ENCODE measurements at places on chromosomes 3 and 15.

- DNase-seq = no peak
These were observed 156.3 kb downstream of the KBTBD8 start for GRCh38 chr3:67154429-67154828.

DNA sequence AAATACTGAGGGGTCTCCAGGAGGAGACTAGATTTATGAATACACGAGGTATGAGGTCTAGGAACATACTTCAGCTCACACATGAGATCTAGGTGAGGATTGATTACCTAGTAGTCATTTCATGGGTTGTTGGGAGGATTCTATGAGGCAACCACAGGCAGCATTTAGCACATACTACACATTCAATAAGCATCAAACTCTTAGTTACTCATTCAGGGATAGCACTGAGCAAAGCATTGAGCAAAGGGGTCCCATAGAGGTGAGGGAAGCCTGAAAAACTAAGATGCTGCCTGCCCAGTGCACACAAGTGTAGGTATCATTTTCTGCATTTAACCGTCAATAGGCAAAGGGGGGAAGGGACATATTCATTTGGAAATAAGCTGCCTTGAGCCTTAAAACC is 4.5 kb downstream of the CCR5 start:
- no peak for DNase-seq

GRCh38 chr3:23830869-23831484 is 25.2 kb downstream of the UBE2E1 start:
- DNase-seq = peak; percentile 38

DNA sequence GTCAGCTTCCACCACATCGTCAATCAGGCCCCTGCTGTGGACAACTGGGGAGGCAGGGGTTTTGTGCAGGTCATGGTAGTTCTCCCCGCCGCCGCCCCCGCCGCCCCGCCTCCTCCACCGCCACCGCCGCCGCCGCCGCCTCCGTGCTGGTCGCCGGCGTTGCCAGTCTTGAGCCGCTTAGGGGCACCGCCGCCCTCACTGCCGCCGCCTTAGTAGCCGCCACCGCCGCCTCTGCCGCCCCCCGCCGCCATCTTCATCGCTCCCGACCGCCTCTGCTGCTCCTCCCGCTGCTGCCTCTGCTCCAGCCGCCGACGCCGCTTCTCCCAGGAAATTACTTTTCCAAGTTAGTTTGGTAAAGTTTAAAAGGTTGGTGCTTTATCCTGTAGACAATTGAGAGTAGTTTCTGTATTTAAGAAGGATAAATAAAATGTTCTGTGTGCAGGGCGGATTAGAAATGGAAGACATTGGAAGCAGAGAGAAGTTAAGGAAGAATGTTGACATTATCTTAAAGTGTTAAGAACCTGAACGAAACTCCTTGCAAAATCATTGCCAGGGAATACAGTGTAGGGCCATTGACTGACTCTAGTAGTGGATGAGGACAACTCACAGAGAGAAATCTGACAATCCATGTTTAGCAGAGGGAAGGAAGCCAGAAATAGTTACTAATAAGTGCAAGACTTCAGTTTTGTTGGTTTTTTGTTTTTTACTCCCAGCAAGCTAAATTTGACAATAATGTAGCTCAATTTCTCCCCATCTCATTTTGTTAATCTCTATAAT is 53.0 kb upstream of the GOLGA8A start:
- DNase-seq = no peak

DNA sequence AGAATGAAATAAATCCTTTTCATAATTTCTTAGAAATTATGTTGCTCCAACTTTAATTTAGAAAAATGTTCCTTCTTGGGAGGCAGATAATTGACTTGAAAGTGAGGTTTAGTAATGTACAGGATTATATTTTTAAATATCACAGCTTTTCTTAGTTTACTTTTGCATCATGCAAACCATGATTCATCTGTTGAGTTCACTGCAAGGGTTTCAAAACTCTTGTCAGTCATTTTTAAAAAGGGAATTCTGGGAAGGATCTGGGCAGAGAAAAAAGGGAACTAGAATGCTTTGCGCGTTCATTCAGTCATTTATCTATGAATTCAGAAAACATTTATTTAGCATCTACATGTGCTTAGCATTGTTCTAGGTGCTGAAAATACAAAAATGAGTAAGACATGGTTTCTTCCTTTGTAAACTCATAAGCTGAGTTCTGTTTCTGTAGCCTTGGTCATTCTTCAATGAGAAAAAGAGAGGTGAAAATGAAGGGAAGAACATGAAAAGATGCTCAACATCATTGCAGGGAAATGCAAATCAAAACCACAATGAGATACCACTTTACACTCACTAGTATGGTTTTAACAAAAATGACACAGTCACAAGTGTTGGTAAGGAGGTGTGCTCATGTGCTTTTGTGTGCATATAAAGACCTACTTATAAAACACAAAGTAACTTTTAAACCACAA is 209.1 kb downstream of the NR1D2 start:
- no peak for DNase-seq

DNA sequence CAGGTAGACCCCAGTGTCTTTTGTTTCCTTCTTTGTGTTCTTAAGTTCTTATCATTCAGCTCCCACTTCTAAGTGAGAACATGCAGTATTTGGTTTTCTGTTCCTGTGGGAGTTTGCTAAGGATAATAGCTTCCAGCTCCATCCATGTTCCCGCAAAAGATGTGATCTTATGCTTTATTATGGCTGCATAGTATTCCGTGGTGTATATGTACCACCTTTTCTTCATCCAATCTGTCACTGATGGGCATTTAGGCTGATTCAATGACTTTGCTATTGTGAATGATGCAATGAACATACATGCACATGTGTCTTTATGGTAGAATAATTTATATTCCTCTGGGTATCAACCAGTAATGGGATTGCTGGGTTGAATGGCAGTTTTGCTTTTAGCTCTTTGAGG is 24.4 kb downstream of the MCCC1 start:
- DNase-seq = no peak

- DNase-seq = no peak
These were observed 21.5 kb upstream of the PEX5L start for GRCh38 chr3:180058238-180058637.

GRCh38 chr3:37210230-37210629 is 35.8 kb upstream of the LRRFIP2 start:
- no peak for DNase-seq

- DNase-seq = peak; percentile 45
These were observed 27.3 kb upstream of the TMCO5A start for GRCh38 chr15:37907136-37907535.

- DNase-seq = no peak
These were observed 15.3 kb upstream of the KBTBD12 start for GRCh38 chr3:127899766-127900165.

DNA sequence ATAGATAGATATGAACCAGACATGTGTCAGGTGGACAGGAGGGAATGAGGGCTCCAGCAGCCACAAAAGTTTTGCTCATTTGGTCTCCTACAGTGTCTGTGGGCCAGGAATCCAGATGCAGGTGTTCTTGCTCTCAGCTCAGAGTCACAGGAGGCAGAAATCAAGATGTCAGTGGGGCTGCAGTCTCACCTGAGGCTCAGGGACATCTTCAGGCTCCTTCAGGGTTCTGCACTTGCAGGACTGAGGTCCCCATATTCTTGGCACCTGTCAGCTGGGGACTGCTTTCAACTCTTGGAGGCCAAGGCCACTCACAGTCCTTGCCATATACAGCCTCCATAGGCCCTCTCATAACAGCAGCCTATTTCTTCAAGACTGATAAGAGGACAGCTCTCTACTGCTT is 57.3 kb downstream of the PGPEP1L start:
- DNase-seq = no peak
